Activated T-cell treated with anti-CD3 and anti-CD28 coated beads, Interleukin-2, amount 50 U/mL, for 4 hours (primary cell): ENCODE measurements at places on chromosomes 12 and 14. TPM values are rescaled to one million over a fixed set of nuclear protein-coding genes. Genes with fewer than 3 reads are reported as not detected.
A peak's percentile ranks its signal among the peaks of the same experiment; 100 is the strongest.

- peak; percentile 44 for DNase-seq
Measured at GRCh38 chr12:122356192-122356635, 66.3 kb downstream of the CLIP1 start.

DNA sequence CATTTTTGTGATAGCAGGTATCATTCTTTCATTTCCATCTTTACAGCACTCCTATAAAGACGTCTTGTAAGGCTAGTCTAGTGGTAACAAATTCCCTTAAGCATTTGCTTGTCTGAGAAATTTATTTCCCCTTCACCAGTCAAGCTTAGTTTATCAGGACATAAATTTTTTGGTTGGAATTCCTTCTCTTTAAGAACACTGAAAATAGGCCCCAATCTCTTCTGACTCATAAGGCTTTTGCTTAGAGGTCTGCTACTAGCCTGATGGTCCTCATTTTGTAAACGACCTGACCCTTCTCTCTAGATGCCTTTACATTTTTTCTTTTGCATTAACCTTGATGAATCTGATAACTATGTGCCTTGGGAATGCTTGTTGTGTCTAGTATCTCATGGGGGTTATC lies 20.3 kb downstream of the OLR1 start:
- no peak for DNase-seq

GRCh38 chr12:121668750-121669520 lies 519 bp downstream of the MORN3 start:
- DNase-seq, result peak; percentile 63

- DNase-seq, result no peak
Measured at GRCh38 chr12:21894792-21895595, 46.2 kb downstream of the ABCC9 start.

DNA sequence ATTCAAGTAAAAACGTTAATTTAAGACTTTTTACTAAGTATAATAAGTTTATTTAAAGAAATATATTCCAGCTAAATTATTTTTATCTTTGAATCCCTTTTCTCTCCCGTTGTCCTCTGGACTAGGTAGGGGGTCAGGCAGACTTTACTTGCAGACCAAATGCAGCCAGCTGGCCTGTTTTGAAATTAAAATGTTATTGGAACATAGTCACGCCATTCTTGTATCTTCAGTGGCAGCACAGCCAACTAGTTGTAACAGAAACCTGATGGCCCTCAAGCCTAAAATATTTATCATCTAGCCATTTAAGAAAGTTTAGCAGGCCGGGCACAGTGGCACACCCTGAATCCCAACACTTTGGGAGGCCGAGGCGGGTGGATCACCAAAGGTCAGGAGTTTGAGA lies 52.7 kb downstream of the BCAT1 start:
- DNase-seq, result no peak

DNA sequence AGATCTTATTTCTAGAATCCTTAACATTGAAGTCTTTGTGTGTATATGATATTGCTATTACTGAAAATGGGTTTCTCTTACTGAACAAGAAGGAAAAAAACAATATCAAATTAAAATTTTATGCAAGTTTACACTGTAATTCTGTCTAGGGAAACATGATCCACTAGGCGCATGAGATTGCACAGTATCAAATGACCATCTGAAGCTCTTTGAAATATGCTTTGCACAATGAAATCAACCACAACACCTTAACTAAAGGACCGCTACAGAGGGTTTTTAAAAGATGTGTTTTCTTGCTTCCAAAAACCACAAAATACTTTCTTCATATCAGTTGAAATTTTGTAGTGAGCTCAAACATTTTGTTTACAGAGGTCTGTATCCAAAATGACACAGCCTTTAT lies 15.1 kb upstream of the KERA start:
- DNase-seq, result no peak

The HAL gene
- 1.3 TPM for total RNA-seq

- DNase-seq, result no peak
Measured at GRCh38 chr12:22190-22529, 44.4 kb upstream of the IQSEC3 start.

GRCh38 chr12:42483521-42483790 lies 106.1 kb downstream of the PRICKLE1 start:
- peak; percentile 8 for DNase-seq

The SLC6A13 gene
- total RNA-seq, result 0.81 TPM

- no peak for DNase-seq
Measured at GRCh38 chr14:22530127-22530526, 58.9 kb downstream of the DAD1 start.

The GLIPR1L1 gene
- not detected for total RNA-seq

GRCh38 chr12:22856178-22856577 lies 231.2 kb downstream of the ETNK1 start:
- no peak for DNase-seq

GRCh38 chr14:75283162-75283832 lies 4.7 kb downstream of the FOS start:
- no peak for DNase-seq

DNA sequence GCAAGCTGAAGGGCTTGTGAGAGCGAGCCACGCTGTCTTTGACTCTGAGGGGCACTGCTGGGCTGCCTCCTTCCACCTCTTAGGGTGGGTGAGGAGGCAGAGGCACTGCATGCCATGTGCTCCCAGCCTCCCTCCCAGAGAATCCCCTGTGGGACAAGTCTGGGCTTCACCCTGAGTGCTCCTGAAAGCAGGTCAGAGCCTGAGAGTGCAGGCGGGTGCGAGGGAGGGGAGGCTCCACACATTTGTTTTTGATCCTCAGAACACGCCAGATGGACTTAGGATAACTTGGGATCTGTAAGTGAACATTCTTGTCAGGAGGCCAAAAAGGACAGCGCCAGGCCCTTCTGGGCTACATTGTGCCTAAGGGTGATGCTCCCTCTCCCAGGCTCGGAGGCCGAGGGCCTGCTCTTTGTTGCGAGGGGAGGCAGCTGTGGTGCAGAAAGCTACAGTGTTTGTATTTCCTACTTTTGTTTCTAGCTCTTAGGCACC lies 155.4 kb downstream of the TMX1 start:
- DNase-seq, result no peak
